Chondrocyte (in vitro differentiated cells): ENCODE measurements at places on chromosomes 1 and 21. TPM values are rescaled to one million over a fixed set of nuclear protein-coding genes. Genes with fewer than 3 reads are reported as not detected.

DNA sequence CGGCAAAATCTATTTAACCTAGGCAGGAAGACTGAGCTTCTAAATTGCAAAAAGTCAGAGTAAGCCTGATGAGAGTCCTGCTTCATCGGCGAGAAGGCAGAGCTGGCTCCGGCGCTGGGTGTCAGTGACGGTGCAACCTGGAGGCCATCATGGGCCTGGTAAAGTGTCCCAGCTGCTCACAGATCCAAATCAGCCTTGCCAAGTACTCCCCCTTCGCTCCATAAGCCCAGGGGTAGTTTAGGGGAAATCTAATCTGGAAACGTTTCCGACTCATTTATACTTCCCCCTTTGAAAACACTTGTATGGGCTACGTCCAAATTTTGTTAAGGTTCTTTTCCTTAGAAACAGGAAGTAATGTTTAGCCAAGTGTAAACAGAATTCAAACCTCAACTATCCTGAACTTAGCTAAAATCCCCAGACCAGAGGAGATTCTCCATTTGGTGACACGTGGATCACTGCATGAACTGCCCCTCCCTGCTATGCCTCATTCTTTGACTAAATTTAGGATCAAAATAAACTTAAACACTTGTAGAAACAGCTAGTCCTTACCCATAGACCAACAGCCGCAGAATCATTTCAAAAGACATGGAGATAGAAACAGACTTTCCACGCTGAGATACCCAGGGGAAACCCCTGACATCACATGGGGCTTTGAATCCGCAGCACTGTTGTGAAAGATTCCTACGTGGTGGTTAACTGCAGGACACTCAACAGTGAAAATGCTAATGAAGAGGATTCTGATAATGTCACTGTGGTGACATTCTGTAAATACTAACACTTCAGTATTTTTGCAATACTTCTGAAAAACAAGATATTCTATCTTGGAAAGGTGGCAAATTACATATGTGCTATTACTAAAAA lies 172.7 kb downstream of the TGFBR3 start:
- no peak overlapping the region for H3K4me3 ChIP-seq
- no peak overlapping the region for H3K27ac ChIP-seq
- no peak for DNase-seq
- H3K4me1 ChIP-seq, result peaks cover 5% of the 10 kb centered on the region
- no peaks in the 10 kb centered on the region for H3K27me3 ChIP-seq
- H3K36me3 ChIP-seq, result no peaks in the 10 kb centered on the region

- H3K27me3 ChIP-seq, result no peaks in the 10 kb centered on the region
- H3K36me3 ChIP-seq, result peaks cover 1% of the 10 kb centered on the region
- H3K27ac ChIP-seq, result peak overlapping the region; percentile 81
- peak overlapping the region; percentile 89 for H3K4me3 ChIP-seq
- H3K4me1 ChIP-seq, result peaks cover 79% of the 10 kb centered on the region
Observed at GRCh38 chr1:156499194-156499841, 1.3 kb downstream of the MEF2D start.

DNA sequence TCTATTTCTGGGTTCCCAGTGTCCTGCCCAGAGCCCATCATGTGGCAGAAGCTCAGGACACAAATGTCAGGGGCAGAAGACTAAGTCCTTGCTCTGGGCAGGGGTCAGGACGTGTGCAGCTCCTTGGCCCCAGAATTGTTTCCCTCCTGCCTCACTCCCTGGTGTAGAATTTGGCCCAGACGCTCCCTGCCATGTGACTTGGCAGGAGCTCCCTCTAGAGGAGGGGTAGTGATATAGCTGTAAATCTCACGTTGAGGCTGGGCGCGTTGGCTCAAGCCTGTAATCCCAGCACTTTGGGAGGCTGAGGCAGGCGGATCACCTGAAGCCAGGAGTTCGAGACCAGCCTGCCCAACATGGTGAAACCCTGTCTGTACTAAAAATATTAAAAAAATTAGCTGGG lies 91.2 kb downstream of the UBIAD1 start:
- H3K4me3 ChIP-seq, result no peak overlapping the region
- H3K27ac ChIP-seq, result no peak overlapping the region
- peaks cover 29% of the 10 kb centered on the region for H3K27me3 ChIP-seq
- DNase-seq, result no peak

DNA sequence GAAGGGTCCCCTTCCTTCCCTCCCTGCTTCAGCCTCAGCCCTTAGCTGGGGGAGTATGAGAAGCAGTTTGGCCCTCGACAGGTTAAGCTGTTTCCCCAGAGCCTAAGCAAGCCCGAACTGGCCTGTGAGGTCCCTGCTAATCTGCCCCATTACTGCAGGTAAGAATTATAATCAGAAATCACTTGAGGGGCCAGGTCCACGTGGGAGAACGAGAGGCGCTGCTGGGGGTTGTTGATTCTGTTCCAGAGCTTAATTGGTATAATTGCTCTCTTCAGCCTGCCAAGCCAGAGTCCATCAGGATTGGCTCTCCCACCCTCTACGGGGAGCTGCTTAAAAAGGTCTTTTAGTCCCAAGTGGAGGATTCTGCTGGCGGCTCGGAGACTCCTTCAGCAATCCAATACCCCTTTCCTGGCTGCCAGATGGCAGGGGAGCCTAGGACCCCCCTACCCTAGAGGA lies 70.8 kb downstream of the UBE2T start:
- H3K4me3 ChIP-seq, result no peak overlapping the region
- H3K27ac ChIP-seq, result no peak overlapping the region
- no peak for DNase-seq
- H3K27me3 ChIP-seq, result peaks cover 17% of the 10 kb centered on the region
- peaks cover 4% of the 10 kb centered on the region for H3K36me3 ChIP-seq
- H3K4me1 ChIP-seq, result no peaks in the 10 kb centered on the region

- H3K27ac ChIP-seq, result peak overlapping the region; percentile 100
- H3K36me3 ChIP-seq, result peaks cover 2% of the 10 kb centered on the region
- H3K4me3 ChIP-seq, result peak overlapping the region; percentile 95
- no peaks in the 10 kb centered on the region for H3K27me3 ChIP-seq
Observed at GRCh38 chr1:155978973-155979429, 654 bp upstream of the ARHGEF2 start.

- no peaks in the 10 kb centered on the region for H3K27me3 ChIP-seq
- H3K27ac ChIP-seq, result no peak overlapping the region
- DNase-seq, result no peak
- H3K4me1 ChIP-seq, result peaks cover 35% of the 10 kb centered on the region
Observed at GRCh38 chr21:14988760-14989159, 76.0 kb downstream of the NRIP1 start.

DNA sequence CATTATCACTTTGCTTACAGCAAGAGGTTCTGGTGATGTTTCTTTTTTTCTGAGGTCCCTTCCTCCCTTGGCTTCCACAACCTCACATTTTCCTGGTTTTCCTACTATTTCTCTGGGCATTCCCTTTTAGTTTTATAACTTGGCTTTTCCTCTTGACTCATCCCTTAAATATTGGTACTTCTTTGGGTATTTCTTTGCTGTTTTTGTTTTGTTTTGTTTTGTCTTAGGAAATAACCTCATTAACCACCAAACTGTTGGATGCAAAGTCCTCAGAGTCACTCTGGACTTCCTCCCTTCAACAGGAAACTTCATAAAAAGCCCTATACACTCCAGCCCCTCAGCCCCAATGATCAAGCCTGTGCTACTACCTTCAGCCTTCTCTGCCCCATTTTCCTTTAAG lies 211.1 kb downstream of the DUSP10 start:
- no peaks in the 10 kb centered on the region for H3K36me3 ChIP-seq
- no peak overlapping the region for H3K27ac ChIP-seq
- H3K27me3 ChIP-seq, result peaks cover 19% of the 10 kb centered on the region
- no peak overlapping the region for H3K4me3 ChIP-seq
- no peak for DNase-seq
- no peaks in the 10 kb centered on the region for H3K4me1 ChIP-seq

GRCh38 chr1:33363470-33363861 lies 42.6 kb upstream of the A3GALT2 start:
- no peaks in the 10 kb centered on the region for H3K36me3 ChIP-seq
- no peaks in the 10 kb centered on the region for H3K27me3 ChIP-seq
- H3K4me3 ChIP-seq, result peak overlapping the region; percentile 38
- H3K27ac ChIP-seq, result peak overlapping the region; percentile 93
- no peak for DNase-seq

GRCh38 chr1:16212251-16212961 lies at the start of gene ARHGEF19:
TSS of gene ARHGEF19 (minus strand) at chr1:16212652. CDS start at chr1:16209054, 3,598 bp downstream.
- peaks cover 20% of the 10 kb centered on the region for H3K4me1 ChIP-seq
- no peaks in the 10 kb centered on the region for H3K36me3 ChIP-seq
- H3K4me3 ChIP-seq, result no peak within 1 kb of the TSS
- no peak within 1 kb of the TSS for H3K27ac ChIP-seq

Gene NPHS2
- not detected in 3 replicates for total RNA-seq

Gene COL9A2
- 4.9 to 10.4 TPM (median 9.9 TPM) in 3 replicates for total RNA-seq
